ENCODE measurements at places on chromosomes 11 and 22. TPM values are rescaled to one million over a fixed set of nuclear protein-coding genes. Genes with fewer than 3 reads are reported as not detected.
A peak's percentile ranks its signal among the peaks of the same experiment; 100 is the strongest.

Gene MYOD1
- total RNA-seq = not detected

Gene CNGA4
- total RNA-seq = not detected

Gene DDTL
- total RNA-seq = 1.3 TPM

Gene OR8A1
- total RNA-seq = not detected

Gene OR5B21
- total RNA-seq = not detected

Gene MUC2
- total RNA-seq = not detected

Gene SLC5A1
- total RNA-seq = 1.3 TPM

Gene UBQLN3
- 0.88 TPM for total RNA-seq

- H3K36me3 ChIP-seq = peaks cover 5% of the 10 kb centered on the region
- H3K27me3 ChIP-seq = no peaks in the 10 kb centered on the region
- no peaks in the 10 kb centered on the region for H3K4me1 ChIP-seq
- DNase-seq = no peak
- H3K4me3 ChIP-seq = no peak overlapping the region
- H3K27ac ChIP-seq = no peak overlapping the region
Measured at GRCh38 chr22:27996981-27997380, 77.9 kb upstream of the PITPNB start.

DNA sequence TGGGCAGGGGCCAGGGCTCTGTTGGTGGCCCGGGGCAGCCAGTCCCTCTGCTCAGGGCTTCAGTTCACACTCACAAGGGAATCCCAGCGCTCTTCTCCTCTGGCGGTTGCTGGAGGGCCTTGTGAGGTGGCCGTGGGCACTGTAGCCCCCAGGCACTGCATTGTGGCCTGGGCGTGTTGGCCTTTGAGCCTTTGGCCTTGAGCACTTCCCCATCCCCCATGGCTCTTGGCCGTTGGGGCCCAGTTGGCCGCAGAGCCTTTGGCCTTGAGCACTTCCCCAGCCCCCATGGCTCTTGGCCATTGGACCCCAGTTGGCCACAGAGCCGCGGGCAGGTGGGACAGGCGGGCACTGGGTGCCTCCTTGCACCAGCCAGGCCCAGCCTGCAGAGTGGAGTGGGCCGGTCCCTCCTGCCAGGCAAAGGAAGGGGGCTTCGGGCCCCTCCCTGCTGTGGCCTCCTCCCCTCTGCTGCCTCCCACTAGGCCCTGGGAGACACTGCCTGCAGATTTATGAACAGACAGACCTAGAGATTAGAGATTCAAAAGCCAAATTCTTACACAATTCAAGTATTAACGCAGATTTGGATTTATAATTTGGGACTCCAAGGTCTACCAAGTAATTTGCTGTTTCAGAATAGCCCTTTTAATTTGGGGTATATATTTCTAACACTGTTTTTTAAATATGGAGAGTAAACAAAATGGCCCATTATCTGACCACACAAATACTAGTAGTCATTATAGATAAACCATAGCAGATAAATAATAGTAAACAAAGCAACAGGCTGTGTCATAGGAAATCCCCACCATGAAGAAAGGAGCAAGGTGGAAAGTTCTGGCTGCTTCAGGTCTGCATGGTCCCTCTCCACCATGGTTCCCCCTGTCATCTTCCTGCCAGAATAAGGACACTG lies 18.2 kb upstream of the TXNRD2 start:
- H3K4me1 ChIP-seq = peaks cover 9% of the 10 kb centered on the region
- no peak for DNase-seq
- peak overlapping the region; percentile 45 for H3K4me3 ChIP-seq
- H3K27ac ChIP-seq = peak overlapping the region; percentile 77
- H3K27me3 ChIP-seq = no peaks in the 10 kb centered on the region

DNA sequence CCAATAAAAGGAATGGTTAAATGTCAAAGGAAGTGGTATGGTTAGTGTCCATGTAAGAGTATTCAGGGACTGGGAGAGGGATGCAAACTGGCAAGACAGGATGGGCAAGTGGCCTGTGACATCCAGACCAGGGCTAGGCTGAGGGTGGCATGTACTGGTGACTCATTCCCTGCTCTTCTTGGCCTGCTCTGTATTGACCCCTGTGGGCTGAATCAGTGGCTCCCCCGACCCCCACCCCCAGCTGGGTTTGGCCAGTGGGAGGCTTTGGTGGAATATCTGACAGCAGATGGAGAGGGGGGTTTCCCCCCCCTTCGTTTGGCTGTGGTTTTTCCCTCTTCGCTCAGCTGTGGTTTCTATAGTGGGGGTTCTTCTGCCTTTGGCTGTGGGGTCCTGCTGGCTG lies 87.7 kb downstream of the CSNK2A3 start:
- DNase-seq = no peak
- no peaks in the 10 kb centered on the region for H3K36me3 ChIP-seq
- no peaks in the 10 kb centered on the region for H3K27me3 ChIP-seq
- no peak overlapping the region for H3K4me3 ChIP-seq
- H3K27ac ChIP-seq = no peak overlapping the region
- no peaks in the 10 kb centered on the region for H3K4me1 ChIP-seq

GRCh38 chr11:17561111-17561415 lies 14.0 kb downstream of the OTOG start:
- H3K4me1 ChIP-seq = no peaks in the 10 kb centered on the region
- H3K4me3 ChIP-seq = no peak overlapping the region

GRCh38 chr11:68032997-68033707 lies 2.7 kb downstream of the NDUFS8 start:
- no peak for DNase-seq
- H3K36me3 ChIP-seq = no peaks in the 10 kb centered on the region
- peaks cover 22% of the 10 kb centered on the region for H3K4me1 ChIP-seq
- no peak overlapping the region for H3K4me3 ChIP-seq
- no peak overlapping the region for H3K27ac ChIP-seq
- no peaks in the 10 kb centered on the region for H3K27me3 ChIP-seq

- no peak for DNase-seq
- no peak overlapping the region for H3K4me3 ChIP-seq
- H3K36me3 ChIP-seq = no peaks in the 10 kb centered on the region
- H3K4me1 ChIP-seq = peaks cover 8% of the 10 kb centered on the region
- H3K27ac ChIP-seq = no peak overlapping the region
Measured at GRCh38 chr11:86050196-86050709, 18.6 kb downstream of the PICALM start.

GRCh38 chr11:70020336-70021214 lies 57.5 kb upstream of the ANO1 start:
- no peaks in the 10 kb centered on the region for H3K27me3 ChIP-seq
- H3K36me3 ChIP-seq = no peaks in the 10 kb centered on the region
- peak overlapping the region; percentile 5 for H3K4me3 ChIP-seq
- H3K4me1 ChIP-seq = peaks cover 5% of the 10 kb centered on the region
- peak; percentile 72 for DNase-seq
- peak overlapping the region; percentile 80 for H3K27ac ChIP-seq

- H3K27ac ChIP-seq = no peak overlapping the region
- no peaks in the 10 kb centered on the region for H3K36me3 ChIP-seq
- H3K27me3 ChIP-seq = no peaks in the 10 kb centered on the region
- no peaks in the 10 kb centered on the region for H3K4me1 ChIP-seq
- H3K4me3 ChIP-seq = no peak overlapping the region
- DNase-seq = no peak
Measured at GRCh38 chr11:65323813-65324212, 9.1 kb downstream of the CDC42EP2 start.

DNA sequence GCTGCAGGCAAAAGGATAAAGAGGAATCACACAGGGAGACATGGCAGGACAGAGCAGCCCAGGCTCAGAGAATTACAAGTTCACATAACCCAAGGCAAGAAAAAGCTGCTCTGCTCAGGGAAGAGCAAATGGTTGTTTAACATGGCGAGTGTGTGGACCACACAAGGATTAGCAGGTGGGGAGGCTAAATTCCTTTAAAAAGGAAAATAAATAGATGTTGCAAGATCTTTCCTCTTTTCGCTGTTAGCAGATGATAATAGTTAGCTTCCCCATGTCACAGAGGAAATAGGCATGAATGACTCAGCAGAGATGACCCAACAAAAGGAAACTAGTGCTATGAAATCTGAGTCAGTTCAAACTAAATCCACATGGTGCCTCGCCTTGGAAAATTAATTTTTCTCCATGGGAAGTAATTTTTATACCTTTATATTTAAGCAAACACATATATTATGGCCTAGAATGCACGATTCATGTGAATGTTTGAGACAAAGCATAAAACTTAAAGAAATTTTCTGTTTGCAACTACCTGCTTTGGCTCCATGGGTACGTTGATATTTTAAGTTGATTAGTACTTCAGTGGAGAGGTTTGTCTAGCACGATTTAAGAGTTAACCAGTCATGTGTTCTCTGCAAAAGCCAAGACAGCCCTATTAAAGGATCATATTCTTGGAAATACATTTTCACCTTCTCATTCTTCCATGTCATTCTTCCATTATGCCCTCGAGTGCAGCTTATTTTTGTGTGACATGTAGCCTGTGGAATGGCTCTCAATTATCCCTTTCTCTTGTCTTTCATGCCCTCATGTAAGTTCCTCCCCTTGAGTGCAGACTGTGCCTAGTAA lies 38.5 kb upstream of the FJX1 start:
- no peak overlapping the region for H3K4me3 ChIP-seq
- H3K4me1 ChIP-seq = no peaks in the 10 kb centered on the region
- no peak for DNase-seq
- H3K27ac ChIP-seq = no peak overlapping the region
- H3K36me3 ChIP-seq = no peaks in the 10 kb centered on the region

GRCh38 chr11:24163841-24164240 lies 333.0 kb upstream of the LUZP2 start:
- no peak overlapping the region for H3K4me3 ChIP-seq
- H3K36me3 ChIP-seq = no peaks in the 10 kb centered on the region
- H3K27ac ChIP-seq = no peak overlapping the region
- no peaks in the 10 kb centered on the region for H3K4me1 ChIP-seq
- DNase-seq = no peak
- H3K27me3 ChIP-seq = no peaks in the 10 kb centered on the region

GRCh38 chr11:12606597-12606996 lies 67.6 kb upstream of the TEAD1 start:
- no peak overlapping the region for H3K4me3 ChIP-seq
- no peaks in the 10 kb centered on the region for H3K4me1 ChIP-seq
- no peaks in the 10 kb centered on the region for H3K27me3 ChIP-seq
- no peak for DNase-seq

DNA sequence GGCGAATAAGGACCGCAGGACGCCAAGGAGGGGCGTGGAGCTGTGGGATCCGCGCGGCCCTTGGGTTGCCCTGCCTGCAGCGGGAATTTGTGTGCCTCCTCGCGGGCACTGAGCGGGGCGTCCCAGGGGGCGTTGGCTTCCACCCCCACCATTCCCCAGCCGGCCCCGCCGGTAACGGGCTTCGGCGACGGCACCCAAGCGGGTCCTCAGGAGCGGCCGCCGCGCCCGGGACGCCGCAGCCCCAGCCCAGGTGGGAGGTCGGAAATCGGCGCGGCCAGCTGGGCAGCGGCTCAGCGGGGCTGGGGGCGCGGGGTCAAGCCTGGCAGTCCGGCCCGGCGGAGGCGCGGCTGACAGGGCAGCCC lies 320 bp downstream of the CLTCL1 start:
- H3K4me1 ChIP-seq = no peaks in the 10 kb centered on the region
- H3K36me3 ChIP-seq = no peaks in the 10 kb centered on the region
- peak overlapping the region; percentile 85 for H3K4me3 ChIP-seq
- H3K27me3 ChIP-seq = no peaks in the 10 kb centered on the region
- H3K27ac ChIP-seq = no peak overlapping the region

- no peaks in the 10 kb centered on the region for H3K27me3 ChIP-seq
- no peaks in the 10 kb centered on the region for H3K4me1 ChIP-seq
- H3K27ac ChIP-seq = no peak overlapping the region
- DNase-seq = peak; percentile 14
Measured at GRCh38 chr11:60764879-60765278, 8.2 kb downstream of the MS4A15 start.

DNA sequence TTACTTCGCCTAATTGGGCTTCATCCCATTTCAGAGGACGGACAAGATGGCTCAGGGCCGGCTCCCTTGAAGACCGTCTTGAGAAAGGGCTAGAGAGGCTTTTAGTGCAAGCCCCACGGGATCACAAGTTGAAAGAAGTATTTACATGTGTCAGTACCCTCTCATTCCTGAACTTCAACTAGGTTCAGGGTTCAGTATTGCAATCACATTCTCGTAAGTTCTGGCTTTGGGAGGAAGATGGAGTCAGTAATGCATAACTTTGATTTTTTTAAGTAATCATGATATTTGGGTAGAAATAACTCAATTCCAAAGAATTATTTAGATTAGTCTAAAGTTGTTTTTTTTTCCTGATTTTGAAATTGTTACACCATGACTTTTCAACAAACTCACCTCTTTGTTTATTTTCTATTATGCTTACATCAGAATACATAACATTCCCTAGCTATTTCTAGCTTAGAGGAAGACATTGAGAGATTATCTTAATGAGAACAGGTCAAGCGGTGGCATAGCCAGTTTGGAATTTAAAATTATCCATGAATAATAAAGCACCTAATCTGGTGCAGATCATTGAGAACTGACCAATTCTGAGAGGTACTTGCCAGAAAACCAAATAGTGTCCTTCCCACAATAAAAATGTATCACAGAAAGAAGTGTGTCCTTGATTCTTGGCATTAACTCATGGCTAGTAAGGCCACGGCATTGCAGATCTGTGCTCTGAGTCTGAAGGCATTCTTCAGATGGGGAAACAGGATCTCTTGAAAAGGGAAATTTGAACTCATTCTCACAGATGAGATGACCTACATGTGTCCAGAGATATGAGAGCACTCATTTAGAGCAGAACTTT lies 92.1 kb upstream of the BLID start:
- no peaks in the 10 kb centered on the region for H3K27me3 ChIP-seq
- no peaks in the 10 kb centered on the region for H3K4me1 ChIP-seq
- peak overlapping the region; percentile 39 for H3K4me3 ChIP-seq
- no peaks in the 10 kb centered on the region for H3K36me3 ChIP-seq

DNA sequence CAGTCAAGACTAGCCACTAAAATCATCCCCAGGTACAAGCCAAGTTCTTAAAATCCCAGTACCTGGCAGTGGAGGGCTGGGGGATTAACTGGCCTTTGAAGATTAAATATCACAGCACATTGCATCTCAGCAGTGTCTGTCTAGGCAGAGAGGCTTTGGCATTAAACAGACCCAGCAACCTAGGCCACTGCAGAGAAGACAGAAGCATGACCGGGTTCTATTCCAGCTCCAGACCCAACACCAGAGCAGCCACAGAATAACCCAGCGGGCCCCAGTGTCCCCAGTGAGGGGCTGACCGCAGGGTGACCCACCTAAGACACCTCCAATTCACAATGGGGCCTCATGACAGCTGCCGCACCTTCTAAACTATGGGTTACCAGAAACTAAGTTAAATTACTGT lies 88.2 kb downstream of the SHANK2 start:
- no peak overlapping the region for H3K27ac ChIP-seq
- H3K27me3 ChIP-seq = no peaks in the 10 kb centered on the region
- no peak for DNase-seq
- no peaks in the 10 kb centered on the region for H3K36me3 ChIP-seq
- H3K4me3 ChIP-seq = no peak overlapping the region

DNA sequence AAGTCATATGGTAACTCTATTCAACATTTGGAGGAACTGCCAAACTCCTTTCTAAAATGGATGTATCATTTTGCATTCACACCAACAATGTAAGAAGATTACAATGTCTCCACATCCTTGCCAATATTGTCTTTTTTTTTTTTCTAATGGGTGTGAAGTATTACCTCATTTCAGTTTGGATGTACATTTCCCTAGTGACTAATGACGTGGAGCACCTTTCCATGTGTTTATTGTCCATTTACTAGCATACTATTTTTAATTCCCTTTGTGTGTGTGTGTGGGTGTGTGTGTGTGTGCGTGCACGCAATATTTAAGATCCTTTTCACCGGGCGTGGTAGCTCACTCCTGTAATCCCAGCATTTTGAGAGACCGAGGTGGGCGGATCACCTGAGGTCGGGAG lies 62.7 kb downstream of the APOL3 start:
- no peak overlapping the region for H3K4me3 ChIP-seq
- no peaks in the 10 kb centered on the region for H3K4me1 ChIP-seq
- DNase-seq = no peak
- no peak overlapping the region for H3K27ac ChIP-seq
- H3K36me3 ChIP-seq = no peaks in the 10 kb centered on the region
